ENCODE measurements at places on chromosomes 12 and 14.

GRCh38 chr14:105075379-105076295 lies 10.4 kb upstream of the GPR132 start:
- DNase-seq = no peak

DNA sequence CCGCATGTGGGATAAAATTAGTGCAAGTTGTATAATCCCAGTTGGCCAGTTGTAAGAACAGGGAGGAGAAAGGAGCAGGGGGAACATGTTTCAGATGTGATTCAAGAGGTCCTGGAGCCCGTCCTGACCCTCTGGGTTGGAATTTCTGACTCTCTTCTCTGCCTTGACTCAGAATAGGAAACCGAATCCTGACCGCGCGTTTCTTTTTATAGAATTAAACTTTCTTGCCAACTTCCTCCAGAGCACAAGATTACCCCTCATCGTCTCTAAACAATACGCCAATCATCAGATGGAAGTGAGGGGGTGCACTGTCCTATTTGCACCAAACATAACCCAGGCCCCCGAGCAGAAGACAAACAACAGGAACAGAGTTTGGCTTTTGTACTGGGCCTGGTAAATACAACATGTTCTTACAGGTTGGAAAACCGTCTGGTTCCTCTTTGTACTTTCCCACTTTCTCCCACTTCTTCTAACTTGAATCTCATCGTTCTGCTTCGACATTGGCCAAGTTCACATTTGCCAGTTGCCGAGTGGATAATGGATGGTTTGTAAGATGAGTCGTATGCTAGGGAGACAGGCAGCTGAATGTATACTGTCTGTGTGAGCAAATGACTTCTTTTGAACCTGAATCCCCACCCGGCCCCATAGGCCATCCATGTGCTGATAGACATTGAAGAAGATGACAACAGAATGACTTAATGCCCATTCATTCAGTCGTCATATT lies 42.6 kb upstream of the MED13L start:
- no peak for DNase-seq

GRCh38 chr12:44397631-44398030 lies 478.5 kb downstream of the NELL2 start:
- DNase-seq = no peak

GRCh38 chr12:76259660-76260389 lies 88.4 kb downstream of the BBS10 start:
- DNase-seq = no peak

DNA sequence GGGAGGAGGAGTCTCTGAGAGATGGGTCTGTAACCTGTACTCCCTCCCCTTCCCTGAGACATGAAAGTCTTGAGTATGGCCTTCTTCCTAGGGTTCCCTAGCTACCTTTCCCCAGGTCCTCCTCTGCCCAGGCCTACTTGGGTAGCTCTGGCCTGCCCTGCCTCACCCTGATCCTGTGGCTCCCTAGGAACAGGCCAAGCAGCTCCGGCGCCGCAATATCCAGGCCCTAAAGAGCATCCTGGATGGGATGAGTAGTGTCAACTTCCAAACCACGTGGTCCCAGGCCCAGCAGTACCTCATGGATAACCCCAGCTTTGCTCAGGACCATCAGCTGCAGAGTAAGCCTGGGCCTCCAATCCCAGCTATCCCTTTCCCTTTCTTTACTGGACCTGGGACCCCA lies 12.3 kb downstream of the PRPF40B start:
- DNase-seq = no peak

- DNase-seq = no peak
Observed at GRCh38 chr12:114944736-114945135, 260.8 kb upstream of the TBX3 start.

GRCh38 chr12:116598311-116599284 lies 39.4 kb downstream of the MAP1LC3B2 start:
- no peak for DNase-seq

GRCh38 chr12:53096089-53096741 lies 1.3 kb upstream of the IGFBP6 start:
- no peak for DNase-seq

GRCh38 chr12:19220205-19220604 lies 90.7 kb downstream of the PLEKHA5 start:
- no peak for DNase-seq

DNA sequence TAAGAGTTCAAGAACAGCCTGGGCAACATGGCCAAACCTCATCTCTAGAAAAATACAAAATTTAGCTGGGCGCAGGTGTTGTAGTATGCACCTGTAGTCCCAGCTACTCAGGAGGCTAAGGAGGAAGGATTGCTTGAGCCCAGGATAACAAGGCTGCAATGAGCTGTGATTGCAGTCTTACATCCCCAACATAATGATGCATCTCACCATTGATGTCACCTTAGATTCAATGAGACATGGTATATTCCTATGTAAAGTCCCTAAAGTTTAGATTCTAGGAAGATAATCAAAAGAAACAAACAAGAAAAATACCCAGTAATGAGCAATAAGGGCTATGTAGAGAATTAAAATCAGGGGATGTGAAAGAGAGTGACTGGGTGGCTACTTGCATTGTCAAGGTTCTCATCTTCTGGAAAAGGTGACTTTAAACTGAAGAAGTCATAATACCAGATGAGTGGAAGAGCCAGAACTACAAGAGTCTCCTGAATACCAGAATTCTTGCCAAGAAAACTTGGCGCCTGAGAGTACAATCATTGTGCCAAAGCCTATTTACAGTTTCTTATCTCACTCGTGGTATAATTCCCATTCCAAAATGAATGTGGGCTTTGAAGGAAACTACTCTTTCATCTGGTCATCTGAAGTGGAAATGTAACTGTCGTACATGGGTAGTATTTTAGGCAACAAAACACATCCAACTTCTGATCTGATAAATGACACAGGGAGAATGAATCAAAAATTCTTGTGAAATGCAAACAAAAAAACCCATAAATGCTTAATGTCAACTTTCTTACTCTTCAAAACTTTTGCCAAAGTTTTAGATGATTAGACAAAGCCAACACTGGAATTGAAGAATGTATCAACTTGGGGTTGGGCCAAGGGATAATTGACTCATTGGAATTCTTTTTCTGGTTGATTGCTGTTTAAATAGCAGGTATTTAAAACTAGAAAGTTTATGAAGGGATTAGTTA lies 81.1 kb upstream of the ST8SIA1 start:
- DNase-seq = no peak

GRCh38 chr12:5756338-5756842 lies 188.7 kb downstream of the ANO2 start:
- no peak for DNase-seq

- no peak for DNase-seq
Observed at GRCh38 chr14:78202976-78203375, 32.8 kb downstream of the NRXN3 start.

DNA sequence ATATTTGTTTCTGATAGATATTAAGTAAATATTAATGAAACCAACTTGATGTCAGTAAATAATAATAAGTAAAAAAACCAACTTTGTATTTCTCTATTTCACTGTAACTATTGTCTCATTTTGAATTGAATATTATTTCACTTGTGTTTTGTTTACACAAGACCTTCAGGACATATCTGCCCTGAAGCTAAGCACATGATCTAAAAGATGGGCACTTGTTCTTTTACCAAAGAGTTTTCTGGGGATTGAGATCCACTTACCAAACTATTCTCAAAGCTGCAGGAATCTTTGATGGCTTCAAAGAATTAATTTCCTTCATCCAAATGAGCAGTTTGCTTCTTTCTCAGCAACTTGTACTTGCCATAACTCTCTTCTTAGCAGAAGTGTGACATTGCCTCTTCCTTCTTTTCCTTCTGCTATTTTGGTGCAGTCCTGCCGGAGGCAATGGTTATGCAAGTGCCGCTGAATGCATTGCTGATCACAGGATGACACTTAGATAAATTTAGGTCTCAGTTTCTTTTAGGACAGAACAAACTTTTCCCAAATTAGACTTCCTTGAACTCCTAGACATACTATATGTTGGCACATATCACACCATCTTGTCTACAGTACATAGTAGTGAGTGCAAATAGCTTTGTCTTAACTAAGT lies 9.2 kb downstream of the FAR2 start:
- no peak for DNase-seq

GRCh38 chr12:71730936-71731335 lies 23.7 kb upstream of the RAB21 start:
- DNase-seq = no peak

GRCh38 chr14:97077687-97078086 lies 280.5 kb downstream of the VRK1 start:
- no peak for DNase-seq

DNA sequence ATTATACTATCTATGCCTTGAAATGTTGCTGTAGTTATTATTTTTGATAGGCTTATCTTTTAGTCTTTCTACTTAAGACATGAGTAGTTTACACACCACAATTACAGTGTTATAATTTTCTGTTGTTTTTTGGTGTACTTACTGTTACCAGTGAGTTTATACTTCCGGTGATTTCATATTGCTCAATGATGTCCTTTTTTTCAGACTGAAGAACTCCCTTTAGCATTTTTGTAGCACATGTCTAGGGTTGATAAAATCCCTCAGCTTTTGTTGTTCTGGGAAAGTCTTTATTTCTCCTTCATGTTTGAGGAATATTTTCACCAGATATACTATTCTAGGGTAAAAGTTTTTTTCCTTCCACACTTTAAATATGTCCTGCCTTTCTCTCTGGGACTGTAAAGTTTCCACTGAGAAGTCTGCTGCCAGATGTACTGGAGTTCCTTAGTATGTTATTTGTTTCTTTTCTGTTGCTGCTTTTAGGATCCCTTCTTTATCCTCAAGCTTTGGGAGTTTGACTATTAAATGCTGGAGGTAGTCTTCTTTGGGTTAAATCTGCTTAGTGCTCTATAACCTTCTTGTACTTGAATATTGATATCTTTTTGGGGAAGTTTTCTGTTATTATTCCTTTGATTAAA lies 41.5 kb upstream of the FERMT2 start:
- no peak for DNase-seq

DNA sequence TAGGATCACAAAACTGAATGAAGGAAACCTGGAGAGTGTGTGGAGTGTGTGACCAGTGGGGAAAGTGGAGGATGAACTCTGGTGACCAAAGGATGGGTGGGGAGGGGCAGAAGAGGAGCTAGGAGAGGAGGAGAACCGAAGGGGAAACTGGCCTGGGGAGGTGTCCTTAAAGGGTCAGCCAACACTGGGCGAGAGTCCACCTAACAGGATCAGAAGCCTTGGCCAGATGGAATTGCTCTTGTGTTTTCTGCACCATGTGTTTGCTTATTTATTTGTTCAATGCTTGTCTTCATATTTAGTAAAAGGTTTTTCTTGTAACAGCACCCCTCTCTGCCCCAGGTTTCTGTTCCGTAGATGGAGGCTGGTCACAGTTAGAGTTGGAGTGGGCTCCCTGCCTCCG lies 34.5 kb upstream of the ATP23 start:
- DNase-seq = no peak

DNA sequence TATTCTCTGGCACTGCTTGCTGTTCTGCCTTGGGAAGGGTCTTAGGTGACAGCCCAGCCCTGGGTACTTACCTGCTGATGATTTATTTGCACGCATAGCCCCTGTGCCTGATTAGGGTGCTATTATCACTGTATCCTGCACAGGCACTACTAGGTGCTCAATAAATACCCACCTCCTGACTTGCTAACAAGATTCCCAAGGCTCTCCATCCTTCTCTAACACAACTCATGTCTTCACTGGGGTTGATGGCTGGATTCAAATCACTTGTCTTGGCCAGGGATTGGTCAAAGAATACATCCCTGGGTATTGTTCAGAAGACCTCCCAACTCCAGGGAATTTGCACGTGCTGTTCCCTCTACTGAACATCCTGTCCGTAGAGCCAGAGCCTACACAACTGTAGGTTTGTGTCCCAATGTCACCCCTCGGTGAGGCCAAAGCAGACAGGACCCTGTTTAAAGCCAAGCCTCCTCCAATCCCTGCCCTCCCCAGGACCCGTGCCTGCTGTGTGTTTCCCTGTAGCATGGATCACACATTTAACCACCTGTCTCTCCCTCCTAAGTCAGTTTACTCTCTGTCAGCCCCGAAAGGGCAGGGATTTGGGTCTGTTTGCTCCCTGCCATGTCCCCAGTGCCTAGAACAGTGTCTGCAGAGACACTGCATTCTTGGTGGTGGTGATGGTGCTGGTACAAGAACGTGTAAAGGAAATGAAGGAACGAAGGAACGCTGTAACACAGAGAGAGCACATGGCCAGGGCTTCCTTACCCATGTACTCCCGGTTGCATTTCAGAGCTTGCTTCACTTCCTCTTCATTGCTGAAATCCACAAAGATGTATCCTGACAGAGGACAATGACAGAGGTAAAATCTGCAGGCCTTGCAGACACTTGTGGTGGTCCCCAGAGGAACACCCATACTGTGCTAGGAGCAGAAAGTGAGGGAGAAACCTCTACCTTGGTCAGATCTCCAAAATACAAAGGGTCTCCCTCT lies 16.5 kb downstream of the RBM19 start:
- no peak for DNase-seq

GRCh38 chr12:116210762-116211161 lies 66.7 kb downstream of the MED13L start:
- DNase-seq = no peak

GRCh38 chr14:36967892-36968555 lies 204.4 kb downstream of the SLC25A21 start:
- DNase-seq = no peak

DNA sequence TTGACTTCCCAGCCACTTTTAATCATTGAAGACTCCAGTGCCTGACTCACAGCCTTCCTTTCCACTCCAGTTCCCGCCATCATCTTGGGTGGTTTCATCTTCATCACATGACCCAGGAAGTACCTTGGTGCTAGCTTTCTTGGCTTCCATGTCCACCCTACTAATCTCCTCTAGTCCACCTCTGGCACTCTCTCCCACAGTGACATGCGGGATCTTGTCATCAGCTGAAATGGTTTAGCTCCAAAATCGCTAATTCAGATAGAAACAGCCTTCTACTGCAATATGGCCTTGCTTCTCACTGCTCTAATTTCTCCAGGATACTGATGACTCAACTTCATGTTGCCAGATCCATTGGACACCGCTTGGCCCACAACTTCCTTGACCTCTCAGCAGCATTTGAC lies 24.5 kb downstream of the WDR20 start:
- no peak for DNase-seq

- DNase-seq = no peak
Observed at GRCh38 chr12:6116471-6117021, 7.9 kb downstream of the VWF start.

GRCh38 chr12:47360771-47361388 lies 281.1 kb upstream of the AMIGO2 start:
- DNase-seq = peak; percentile 14

- DNase-seq = no peak
Observed at GRCh38 chr12:8828257-8829124, 6.1 kb downstream of the A2ML1 start.

- no peak for DNase-seq
Observed at GRCh38 chr12:12138203-12139154, 67.7 kb downstream of the BCL2L14 start.

- DNase-seq = peak; percentile 18
Observed at GRCh38 chr12:98594050-98594835, 757 bp downstream of the SLC25A3 start.

- DNase-seq = no peak
Observed at GRCh38 chr12:103036581-103037214, 79.2 kb downstream of the ASCL1 start.

- DNase-seq = no peak
Observed at GRCh38 chr12:6774499-6775062, 2.3 kb downstream of the LAG3 start.

- DNase-seq = no peak
Observed at GRCh38 chr12:15526033-15526432, 203.7 kb downstream of the PTPRO start.
